ENCODE measurements at places on chromosomes 1 and 21. TPM values are rescaled to one million over a fixed set of nuclear protein-coding genes. Genes with fewer than 3 reads are reported as not detected.

HEYL gene
- 1.9 TPM for total RNA-seq

GRCh38 chr1:245875581-245876261, 631.4 kb downstream of the SMYD3 start:
- H3K36me3 ChIP-seq, result no peaks in the 10 kb centered on the region
- no peaks in the 10 kb centered on the region for H3K4me1 ChIP-seq
- H3K27me3 ChIP-seq, result no peaks in the 10 kb centered on the region
- H3K4me3 ChIP-seq, result no peak overlapping the region

DNA sequence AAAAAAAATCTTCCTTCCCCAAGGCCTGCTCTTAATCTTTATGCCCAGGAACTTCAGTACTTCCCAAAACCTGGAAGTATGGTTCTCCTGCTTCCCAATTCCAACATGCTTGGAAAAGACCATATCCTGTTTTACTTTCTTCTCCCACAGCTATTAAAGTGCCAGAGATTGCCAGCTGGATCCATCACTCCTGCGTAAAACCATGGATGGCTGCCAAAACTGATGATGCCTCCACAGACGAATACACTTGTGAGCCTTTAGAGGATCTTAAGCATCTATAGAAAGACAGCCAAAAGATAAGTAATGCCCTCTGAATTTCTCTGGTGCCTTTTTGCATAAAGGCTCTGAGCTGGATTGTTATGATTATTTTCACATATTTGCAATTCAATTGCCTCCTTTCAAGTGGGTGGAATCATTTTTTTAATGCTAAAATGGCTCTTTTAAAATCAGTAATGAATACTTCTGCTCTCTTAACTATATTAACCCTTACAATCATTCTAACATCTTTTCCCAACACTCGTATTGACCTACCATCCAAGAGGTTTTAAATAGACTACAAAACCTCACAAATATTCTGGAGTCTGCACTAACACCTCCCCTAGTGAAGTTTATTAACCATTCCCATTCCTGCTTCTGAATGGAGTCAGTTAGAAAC, 1807.8 kb downstream of the BRINP3 start:
- no peak for DNase-seq
- no peak overlapping the region for H3K27ac ChIP-seq
- H3K27me3 ChIP-seq, result no peaks in the 10 kb centered on the region
- H3K36me3 ChIP-seq, result peaks cover 10% of the 10 kb centered on the region
- H3K4me1 ChIP-seq, result peaks cover 8% of the 10 kb centered on the region
- H3K4me3 ChIP-seq, result no peak overlapping the region

DNA sequence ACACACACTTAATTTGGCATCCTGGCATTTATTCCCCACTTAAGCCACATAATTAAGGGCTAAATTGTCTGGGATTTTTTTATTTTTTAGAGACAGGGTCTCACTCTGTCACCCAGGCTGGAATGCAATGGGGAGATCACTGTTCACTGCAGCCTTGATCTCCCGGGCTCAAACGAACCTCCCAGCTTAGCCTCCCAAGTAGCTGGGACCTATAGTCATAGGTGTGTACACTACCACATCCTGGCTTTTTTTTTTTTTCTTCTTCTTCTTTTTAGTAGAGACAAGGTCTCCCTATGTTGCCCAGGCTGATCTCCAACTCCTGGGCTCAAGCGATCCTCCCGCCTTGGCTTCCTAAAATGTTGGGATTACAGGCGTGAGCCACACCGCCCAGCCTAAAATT, 24.2 kb downstream of the ZZZ3 start:
- H3K27ac ChIP-seq, result no peak overlapping the region
- no peak for DNase-seq
- no peak overlapping the region for H3K4me3 ChIP-seq
- no peaks in the 10 kb centered on the region for H3K4me1 ChIP-seq
- peaks cover 3% of the 10 kb centered on the region for H3K36me3 ChIP-seq
- H3K27me3 ChIP-seq, result no peaks in the 10 kb centered on the region

FCRL1 gene
- total RNA-seq, result not detected
